Stimulated activated CD8-positive, alpha-beta memory T cell treated with anti-CD3 and anti-CD28 coated beads, Interleukin-4, amount 100 ng/mL, for 48 hours (primary cell): ENCODE measurements at places on chromosomes 4 and X.

GRCh38 chrX:37995428-37995827 is 10.9 kb upstream of the SYTL5 start:
- no peak for DNase-seq

- no peak for DNase-seq
Measured at GRCh38 chrX:66200855-66201795, 37.1 kb downstream of the HEPH start.

- no peak for DNase-seq
Measured at GRCh38 chr4:127985989-127986388, 20.8 kb downstream of the ABHD18 start.

DNA sequence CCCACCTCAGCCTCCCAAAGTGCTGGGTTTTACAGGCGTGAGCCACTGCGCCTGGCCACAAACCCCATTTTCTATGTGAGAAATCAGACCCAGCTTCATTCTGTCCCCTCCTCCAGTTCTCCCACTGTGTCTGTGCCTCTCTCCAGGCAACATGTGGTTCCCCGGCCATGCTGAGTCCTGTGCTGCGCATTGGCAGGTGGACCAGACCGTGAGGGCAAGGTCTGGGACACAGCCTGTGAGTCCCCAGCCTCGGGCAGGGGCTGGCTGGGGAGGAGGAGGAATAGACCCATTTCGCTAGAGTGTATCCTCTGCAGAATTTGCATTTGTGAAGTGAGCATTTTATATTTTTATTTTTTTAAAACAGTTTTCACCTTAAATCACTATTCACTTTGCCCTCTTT is 21.5 kb upstream of the CLDN24 start:
- no peak for DNase-seq

DNA sequence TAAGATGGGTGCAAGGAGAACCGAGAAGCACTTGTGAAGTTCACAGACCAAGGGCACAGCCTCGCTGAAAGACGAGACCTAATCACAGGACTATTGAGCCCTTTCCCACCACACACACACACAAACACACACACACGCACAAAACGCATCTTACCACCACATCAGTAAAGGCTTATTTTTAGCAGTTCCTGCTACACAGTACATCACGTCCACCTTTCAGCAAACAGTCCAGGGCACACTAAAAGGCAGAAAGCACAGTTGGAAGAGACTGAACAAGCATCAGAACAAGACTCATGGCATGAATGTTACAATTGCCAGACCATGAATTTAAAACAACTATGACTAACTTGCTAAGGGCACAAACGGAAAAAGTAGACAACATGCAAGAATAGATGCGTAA is 83.6 kb upstream of the MAPK10 start:
- DNase-seq: no peak

DNA sequence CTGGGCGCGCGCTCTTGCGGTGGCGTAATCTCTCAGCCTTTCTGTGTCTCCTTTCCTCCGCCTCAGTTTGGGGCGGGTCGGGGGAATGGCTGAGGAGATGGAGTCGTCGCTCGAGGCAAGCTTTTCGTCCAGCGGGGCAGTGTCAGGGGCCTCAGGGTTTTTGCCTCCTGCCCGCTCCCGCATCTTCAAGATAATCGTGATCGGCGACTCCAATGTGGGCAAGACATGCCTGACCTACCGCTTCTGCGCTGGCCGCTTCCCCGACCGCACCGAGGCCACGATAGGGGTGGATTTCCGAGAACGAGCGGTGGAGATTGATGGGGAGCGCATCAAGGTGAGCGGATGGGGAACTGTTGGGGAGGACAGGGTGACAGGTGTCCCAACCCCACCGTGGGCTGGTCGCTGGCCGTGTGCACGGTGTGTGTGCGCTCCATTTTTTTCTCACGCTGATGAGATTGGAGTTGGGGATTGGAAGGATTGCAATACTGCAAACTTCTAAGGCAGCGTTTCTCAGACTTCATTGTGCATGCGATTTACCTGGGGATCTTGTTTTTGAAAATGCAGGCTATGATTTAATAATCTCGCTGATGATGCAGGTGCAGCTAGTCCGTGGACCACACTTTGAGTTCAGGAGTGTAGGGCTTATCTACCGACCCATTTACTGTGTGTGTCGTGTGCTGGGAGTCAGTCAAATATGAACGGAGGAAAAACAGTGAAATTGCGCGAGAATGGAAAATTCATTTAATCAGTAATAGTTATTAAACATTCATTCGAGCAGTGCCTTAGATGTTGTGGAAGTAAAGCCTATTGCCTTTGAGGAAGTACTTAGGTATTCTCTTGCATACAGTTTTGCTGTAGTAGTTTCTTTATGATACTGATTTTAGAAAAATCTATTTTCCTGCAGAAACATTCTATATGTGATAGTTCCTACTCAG is at the start of gene RAB33B:
RAB33B (plus strand) TSS at position 11 of the 935 bp plus-strand sequence; CDS start at position 86, 75 bp downstream.
- no peak for DNase-seq
